ENCODE measurements at places on chromosomes 2 and 18.

DNA sequence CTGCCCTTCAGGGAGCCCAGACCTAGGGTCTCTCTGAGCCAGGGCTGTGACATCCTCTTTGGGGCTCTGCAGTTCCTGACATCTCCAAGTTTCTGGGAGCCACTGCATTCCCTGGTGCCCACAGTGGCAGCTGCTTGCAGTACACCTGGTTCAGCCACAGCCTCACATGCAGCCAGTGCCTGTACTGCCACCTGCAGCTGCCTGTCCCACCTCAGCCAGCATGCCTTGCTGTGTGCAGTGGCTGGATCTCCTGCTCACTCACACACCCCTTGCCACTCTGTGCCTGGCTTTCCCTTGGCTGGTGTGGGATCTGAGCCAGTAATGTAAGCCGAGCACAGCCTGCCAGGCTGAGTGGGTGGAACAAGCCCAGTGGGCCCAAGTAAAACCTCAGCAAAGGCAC lies 1288.7 kb downstream of the CNTNAP5 start:
- DNase-seq = no peak

GRCh38 chr2:127893494-127893893 lies 7.7 kb upstream of the AMMECR1L start:
- DNase-seq = no peak

- DNase-seq = no peak
These were observed 2.0 kb upstream of the UPP2 start for GRCh38 chr2:158099716-158100115.

DNA sequence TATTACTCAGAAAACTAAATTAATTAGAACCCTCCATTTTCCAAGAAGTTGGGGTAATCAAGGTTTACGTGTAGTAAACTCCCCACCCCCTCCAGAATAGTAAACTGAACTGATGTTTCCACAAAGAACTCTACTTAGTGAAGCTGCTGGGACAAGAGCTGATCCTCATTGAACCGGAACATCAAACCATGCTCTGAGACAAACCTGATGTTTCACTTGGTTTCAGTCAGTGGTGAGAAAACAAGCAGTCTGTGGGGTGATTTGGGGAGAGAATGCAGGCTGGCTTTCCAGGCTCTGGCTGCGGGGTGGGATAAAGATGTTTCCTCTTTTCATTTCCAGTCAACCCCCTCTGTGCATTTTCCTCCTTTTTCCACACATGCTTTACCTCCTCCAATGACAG lies 38.2 kb downstream of the CELF4 start:
- DNase-seq = no peak

DNA sequence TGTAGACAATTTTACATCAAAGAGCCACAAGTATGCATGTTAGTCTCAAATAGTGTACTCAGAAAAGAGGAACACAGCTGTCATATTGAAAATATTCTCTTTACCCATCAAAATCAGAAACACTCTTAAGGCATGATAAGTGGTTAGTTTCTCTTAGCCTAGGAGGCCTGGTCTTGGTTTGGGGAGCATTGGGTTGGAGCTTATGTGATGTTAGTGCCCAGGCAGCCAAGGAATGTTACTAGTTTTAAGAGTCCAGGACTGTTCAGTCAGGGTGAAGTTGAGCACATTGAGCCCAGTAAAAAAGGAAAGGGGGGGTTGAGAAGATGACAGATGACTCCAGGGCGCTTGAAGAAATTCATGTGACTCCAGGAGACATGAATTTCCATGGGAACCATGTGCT lies 340.6 kb downstream of the HRH4 start:
- DNase-seq = no peak

- no peak for DNase-seq
These were observed 19.3 kb upstream of the COPS8 start for GRCh38 chr2:237066396-237066795.

DNA sequence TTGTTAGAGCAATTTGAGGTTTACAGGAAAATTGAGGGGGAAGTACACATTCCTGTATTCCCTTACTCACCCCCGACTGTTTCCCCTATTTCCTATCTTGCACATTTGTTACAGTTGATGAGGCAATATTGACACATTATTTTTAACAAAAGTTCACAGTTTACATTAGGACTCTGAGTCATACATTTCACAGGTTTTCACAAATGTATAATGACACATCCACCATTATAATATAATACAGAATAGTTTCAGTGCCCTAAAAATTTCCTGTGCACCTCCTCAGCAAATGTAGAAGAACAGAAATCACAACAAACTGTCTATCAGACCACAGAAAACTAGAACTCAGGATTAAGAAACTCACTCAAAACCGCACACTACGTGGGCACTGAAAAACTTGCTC lies 160.6 kb upstream of the RMP24 start:
- DNase-seq = no peak

GRCh38 chr2:9699139-9700108 lies 68.6 kb upstream of the YWHAQ start:
- DNase-seq = no peak

DNA sequence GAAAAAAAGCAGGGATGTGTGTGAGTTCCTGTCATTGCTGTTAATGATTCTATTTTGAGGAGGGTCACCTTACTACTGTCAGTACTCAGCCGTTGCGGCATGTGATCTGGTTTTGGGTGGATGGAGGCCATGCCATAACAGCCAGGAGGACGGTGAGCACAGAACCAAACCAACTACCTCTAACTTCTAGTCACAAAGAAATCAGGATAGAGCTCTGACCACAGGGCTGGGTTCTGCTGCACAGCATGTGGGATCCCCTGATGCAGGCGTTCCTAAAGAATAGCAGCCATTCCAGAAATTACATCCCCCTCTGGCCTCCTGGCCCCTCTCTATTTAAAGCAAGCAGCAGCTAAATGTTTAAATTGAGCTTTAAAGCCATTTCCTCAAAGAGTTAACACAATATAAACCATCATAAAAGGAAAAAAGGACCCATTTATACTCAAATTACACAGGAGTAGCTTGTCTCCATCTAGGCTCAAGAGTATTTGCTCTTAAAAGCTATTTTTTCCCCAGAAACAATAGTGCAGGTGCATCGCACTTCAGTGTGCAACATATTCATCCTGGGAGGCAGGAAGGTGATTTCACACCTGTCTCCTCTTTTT lies 786.4 kb downstream of the RNF144A start:
- DNase-seq = no peak

DNA sequence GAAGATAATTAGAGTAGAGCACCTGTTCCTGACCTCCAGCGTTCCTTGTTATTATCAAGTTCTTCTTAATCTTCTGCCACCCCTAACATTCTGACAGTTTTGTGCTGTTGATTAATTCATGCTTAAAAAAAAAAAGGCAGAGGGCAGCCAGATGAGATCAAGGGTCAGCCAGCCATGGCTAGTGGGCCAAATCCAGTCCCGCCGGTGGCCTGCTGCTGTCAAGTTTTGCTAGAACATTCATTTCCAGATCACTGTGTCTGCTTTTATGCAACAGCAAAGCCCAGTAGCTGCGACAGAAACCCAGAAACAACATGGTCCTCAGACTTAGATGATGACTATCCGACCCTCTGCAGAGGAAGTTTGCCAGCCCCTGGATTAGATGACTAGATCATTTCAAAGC lies 101.6 kb downstream of the RNF144A start:
- DNase-seq = no peak

DNA sequence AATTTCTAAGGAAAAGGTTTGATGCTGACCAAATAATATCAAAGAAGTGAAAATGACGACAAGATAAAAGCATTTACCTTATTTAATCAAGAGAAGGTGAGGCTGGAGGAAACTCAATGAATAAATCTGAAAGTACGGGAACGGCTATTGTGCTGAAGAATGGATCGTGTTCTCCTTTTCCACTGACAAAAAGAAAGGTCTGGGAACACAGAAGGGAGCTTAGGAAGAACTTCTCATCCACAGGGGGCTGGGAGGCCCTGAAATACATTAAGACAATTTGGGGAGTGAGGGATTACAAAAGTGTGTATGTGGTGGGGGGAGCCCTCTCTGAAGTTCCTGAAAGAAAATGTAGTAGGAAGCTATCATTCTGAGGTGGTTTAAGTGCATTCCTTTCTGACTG lies 582.3 kb downstream of the SLC4A3 start:
- DNase-seq = no peak

GRCh38 chr2:141824790-141825189 lies 306.0 kb downstream of the LRP1B start:
- no peak for DNase-seq

GRCh38 chr2:203591642-203592041 lies 56.5 kb upstream of the RAPH1 start:
- DNase-seq = no peak

GRCh38 chr2:10989782-10990181 lies 78.0 kb downstream of the KCNF1 start:
- no peak for DNase-seq

DNA sequence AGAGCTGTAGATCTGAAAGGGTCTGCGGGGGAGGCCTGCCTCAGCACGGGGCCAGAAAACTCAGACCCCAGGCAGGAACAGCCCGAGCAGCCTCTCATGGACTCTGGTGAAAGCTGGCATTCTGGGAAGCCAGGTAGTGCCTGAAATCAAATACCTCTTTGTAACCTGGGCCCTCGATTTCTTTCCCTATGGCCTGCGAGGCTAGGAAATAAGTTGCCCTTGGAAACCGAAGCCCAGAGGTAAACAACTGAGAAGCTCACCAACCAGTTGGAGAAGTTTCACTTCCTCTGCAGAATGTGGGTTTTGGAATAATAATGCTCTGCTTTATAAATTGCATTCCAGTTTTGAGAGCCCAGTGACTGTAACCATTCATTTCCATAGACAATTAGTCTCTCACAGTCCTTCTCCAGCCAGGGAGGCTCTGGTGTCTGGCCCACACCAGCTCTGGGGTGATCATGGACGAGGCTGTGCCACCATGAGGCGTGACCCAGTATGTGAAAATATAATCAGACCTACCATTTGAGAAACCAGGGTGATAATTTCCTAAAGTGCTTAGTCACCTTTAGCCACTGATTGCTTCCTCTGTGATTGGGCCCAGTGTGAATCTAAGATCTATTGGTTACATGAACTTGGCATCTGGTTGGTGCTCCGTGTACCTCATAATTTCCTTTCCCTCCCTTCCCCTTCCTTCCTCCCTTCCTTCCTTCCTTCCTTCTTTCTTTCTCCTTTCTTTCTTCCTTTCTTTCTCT lies 133.1 kb upstream of the PELI1 start:
- DNase-seq = no peak

GRCh38 chr2:107111623-107112022 lies 225.7 kb upstream of the ST6GAL2 start:
- no peak for DNase-seq

GRCh38 chr2:122867941-122868340 lies 1112.5 kb downstream of the TSN start:
- no peak for DNase-seq

DNA sequence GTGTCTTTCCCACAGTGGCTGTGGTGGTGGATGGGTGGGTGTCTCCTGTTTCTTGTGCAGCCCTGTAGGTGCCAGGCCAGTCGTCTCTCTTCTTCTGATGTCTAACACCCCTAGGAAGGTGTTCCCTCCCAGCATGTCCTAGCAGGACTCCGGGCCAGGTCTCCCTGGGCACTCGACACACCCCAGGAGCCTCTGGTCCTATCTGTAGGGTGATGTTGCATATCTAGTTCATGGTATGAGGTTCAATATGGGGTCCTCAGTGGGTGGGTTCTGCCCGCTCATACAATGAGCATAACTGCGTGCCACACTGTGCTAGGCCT lies 14.4 kb downstream of the NGEF start:
- no peak for DNase-seq

DNA sequence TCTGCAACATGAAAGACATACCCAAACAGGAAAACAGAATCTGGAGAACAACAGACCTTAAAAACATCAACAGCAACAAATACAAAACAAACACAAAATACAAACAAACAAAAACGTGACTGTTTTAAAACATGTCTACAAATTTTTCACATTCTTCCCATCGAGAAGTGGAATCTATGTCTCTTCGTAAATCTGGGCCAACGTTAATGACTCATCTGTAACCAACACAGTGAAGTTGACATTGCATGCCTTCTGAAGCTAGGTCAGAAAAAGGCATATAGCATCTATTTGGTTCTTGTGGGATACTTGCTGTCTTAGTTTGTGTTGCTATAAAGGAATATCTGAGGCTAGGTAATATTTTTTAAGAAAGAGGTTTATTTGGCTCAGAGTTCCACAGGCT lies 269.0 kb upstream of the FBXO11 start:
- DNase-seq = no peak

DNA sequence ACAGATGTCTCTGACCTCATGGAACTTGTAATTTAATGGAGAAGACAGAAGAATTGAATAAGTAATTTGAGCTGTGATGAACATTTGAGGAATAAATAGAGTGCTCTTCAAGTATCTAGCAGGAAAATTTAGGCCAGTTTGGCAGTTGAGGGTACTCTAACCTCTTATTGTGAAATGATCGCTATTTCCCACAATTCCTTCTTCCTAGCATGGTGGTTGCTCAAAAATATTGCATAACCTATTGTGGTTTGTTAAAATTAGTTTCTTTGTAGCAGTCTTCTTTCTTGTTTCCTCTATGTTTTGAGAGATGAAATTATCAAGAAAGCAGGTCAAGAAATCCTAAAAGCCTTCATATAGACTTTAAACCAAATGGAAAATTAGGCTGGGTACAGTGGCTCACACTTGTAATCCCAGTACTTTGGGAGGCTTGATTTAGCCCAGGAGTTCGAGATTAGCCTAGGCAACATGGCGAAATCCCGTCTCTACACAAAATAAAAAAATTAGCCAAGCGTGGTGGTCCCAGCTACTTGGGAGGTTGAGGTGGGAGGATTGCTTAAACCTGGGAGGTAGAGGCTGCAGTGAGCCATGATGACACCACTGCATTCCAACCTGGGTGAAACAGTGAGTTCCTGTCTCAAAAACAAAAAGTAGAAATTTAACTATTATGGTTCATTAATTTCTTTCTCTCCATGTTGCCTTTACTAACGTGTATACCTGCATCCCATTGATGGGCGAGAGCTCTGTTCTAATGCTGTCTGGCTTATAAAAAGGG lies 58.7 kb downstream of the RBKS start:
- no peak for DNase-seq

DNA sequence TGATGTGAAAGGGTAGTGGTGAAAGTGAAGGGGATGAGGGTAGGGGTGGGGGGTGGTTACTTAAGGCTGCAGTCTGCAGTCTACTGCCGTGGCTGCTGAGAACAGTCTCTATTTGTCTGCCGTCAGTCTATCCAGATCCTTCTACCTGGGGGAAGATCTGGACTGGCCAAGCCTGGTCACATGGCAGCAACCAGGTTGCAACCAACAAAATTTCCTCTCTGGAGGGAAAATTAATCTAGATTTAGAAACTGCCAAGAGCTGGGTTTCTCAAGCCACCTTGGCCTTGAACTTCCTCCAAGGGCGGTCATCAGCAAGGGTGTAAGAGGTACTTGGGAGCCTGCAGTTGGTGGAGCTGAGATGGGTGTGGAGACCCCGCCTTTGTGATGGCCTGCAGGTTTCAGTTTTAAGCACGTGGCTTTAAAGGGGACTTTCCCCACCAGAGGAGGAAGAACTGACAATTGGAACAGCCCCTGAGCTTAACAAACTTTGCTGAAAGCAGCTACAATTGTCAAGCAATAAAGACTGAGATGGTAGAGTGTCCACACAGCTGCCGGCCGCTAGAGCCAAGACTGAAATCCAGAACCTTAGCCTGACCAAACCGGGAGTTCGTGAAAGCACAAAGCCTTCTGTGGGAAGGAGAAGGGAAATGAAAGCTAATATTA lies 31.4 kb upstream of the KCMF1 start:
- peak; percentile 70 for DNase-seq

- DNase-seq = no peak
These were observed 31.4 kb upstream of the DUSP2 start for GRCh38 chr2:96176661-96177060.

Data from activated CD4-positive, alpha-beta T cell treated with anti-CD3 and anti-CD28 coated beads for 4 hours (primary cell).